ENCODE measurements at places on chromosomes 11 and 22.
A peak's percentile ranks its signal among the peaks of the same experiment; 100 is the strongest.

- DNase-seq, result peak; percentile 12
These were observed 156.4 kb downstream of the TTC17 start for GRCh38 chr11:43515090-43515489.

DNA sequence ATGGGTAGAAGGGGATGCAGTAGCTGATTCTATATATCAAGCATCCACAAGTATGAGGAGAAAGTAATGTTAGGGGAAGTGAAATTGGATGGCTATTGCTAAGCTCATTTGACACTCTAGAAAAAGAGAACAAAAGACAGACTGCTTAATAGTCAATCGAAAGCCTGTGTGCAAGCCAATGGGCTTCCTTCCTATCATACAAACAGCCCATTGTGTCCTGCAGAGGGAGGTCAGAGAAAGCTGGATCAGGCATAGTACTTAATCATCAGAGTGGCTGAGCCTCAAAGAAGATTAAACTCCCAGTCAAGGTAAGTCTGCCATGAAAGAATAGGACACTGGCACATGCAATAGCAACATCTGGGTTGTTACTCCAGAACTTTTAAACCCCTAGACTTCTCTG, 50.9 kb upstream of the PGR start:
- DNase-seq, result no peak

GRCh38 chr11:17475666-17476316, 854 bp downstream of the ABCC8 start:
- no peak for DNase-seq

- no peak for DNase-seq
These were observed 40.5 kb upstream of the PRDM11 start for GRCh38 chr11:45105984-45106375.

DNA sequence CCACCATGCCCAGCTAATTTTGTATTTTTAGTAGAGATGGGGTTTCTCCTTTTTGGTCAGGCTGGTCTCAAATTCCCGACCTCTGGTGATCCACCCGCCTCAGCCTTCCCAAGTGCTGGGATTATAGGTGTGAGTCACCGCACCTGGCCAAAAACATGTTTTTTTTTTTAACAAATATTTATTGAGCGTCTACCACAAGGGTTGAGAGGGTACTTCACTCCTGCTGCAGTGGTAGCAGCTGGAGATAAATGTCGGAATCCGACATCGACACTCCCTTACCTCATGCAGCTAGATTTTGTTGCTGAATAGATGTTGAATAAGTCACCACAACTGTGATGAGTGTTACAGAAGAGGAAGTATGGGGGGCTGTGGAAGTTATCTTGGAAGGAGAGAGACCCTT, 971 bp downstream of the DNAJB13 start:
- no peak for DNase-seq

- DNase-seq, result peak; percentile 25
These were observed 15.2 kb upstream of the SLC6A5 start for GRCh38 chr11:20584093-20584774.

GRCh38 chr22:28183078-28183860, 264.2 kb upstream of the PITPNB start:
- DNase-seq, result no peak

DNA sequence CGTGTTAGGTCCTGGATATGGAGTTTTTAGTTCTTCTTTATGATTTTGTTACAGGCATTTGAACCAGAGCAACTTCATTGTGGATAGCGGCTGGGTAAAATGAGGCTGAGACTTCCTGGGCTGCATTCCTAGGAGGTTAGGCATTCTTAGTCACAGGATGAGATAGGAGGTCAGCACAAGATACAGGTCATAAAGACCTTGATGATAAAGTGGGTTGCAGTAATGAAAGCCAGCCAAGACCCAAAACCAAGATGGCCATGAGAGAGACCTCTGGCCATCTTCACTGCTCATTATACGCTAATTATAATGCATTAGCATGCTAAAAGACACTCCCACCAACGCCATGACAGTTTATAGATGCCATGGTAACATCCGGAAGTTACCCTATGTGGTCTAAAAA, 23.4 kb upstream of the CLMP start:
- peak; percentile 29 for DNase-seq

DNA sequence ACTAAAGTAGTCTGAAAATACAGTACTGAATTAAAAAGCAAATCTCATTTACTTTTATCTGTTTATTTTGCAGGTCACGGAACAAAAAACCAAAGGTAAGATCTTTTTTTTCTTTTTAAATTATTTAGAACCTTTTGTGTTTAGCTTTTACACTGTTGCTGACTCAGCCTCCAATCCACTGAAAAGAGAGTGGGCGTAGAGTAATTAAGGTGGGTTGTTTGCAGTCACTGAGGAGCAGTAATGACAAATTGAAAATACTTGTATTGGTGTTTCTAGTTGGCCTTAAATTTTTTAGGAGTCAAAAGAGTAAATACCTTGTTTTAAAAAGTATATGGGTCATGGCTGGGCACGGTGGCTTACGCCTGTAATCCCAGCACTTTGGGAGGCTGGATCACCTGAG, 73.4 kb downstream of the TNRC6B start:
- no peak for DNase-seq

GRCh38 chr22:39215426-39216142, 29.2 kb downstream of the PDGFB start:
- no peak for DNase-seq

- DNase-seq, result no peak
These were observed at the start of gene MAPK11 for GRCh38 chr22:50269970-50270665. Gene MAPK11 (minus strand): TSS chr22:50270380. CDS start chr22:50270292, 88 bp downstream.

DNA sequence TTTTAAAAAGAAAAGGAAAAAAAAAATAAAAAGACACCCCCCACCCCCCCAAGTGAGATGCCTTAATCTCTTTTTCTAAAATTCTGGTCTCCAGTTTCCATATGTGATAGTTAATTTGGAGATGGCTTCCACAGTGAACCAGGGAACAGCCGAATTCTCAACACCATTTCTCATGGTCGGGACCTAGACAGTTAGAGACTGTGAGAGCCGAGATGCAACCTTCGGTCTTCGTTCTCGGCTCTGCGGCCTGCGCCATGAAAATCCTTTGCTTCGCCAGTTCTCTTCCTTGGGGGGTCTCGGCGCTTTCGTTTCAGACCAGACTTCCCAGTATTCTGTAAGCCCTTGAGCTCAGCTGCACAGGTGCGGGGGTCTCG, 723 bp downstream of the CACNG2 start:
- no peak for DNase-seq

GRCh38 chr11:100863080-100863581, 176.0 kb downstream of the ARHGAP42 start:
- peak; percentile 77 for DNase-seq

DNA sequence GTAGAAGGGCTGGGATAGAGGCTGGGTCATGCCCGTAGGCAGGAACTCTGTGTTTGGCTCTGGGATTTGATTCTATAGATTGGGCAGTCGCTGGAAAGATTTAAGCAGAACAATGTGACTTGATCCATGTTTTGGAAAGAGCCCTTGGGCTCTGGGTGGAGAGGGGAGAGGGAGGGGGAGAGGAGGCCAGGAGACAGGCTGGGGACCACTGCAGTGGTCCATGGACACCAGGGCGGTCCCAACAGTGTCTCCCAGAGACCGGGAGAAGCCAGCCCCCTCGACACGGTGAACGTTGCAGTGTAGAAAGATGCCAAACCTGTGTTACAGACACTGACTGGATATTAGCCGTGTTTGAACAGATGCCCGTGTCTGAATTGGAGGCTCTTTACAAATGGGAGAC, 19.5 kb downstream of the PVALB start:
- DNase-seq, result no peak

DNA sequence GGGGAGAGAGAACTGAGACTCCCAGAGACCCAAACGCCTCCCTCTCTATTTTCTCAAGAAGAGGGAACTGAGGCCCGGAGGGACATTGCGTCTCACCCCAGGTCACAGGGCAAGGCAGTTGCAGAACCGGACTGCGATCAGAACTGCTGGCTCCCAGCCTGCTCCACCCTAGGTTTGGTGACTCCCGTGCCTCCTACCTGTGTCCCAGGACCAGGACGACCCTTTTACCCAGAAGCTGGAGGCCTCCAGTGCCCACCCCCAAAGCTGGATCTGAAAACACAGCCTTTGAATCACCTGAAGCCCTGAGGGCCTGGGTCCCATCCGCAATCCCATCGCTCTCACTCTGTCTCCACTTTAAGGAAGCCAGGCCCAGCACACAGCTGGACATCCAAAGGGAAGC, 1.4 kb downstream of the GSTT4 start:
- no peak for DNase-seq

DNA sequence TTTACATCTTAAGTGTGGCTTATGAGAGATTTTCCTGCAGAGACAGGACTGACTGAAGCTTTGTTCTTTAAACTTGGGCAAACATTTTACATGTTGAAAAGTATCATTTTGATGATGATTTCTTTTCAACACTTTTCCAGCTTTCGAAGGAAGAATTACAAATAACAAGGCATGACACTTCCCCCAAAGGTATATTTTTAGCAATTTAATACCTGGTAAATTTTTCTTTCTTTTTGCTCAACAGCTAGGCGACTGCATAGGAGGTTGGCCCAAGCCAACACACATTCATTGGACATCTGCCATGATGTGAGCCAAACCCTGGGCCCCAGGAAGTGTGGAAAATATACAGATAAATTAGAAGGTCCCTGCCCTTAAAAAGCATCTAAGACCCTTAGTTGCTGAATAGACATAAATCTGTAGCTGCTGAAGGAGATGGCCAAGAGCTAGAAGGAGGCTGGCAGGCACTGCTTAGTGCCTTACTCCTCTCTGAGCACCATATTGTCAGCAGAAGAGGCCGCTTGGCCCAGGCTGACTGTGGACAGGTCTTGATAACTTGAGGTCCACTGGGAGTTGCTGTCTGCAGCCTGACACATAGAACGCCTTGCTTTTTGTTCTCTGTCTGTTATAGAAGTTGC, 53.3 kb upstream of the CD44 start:
- no peak for DNase-seq

DNA sequence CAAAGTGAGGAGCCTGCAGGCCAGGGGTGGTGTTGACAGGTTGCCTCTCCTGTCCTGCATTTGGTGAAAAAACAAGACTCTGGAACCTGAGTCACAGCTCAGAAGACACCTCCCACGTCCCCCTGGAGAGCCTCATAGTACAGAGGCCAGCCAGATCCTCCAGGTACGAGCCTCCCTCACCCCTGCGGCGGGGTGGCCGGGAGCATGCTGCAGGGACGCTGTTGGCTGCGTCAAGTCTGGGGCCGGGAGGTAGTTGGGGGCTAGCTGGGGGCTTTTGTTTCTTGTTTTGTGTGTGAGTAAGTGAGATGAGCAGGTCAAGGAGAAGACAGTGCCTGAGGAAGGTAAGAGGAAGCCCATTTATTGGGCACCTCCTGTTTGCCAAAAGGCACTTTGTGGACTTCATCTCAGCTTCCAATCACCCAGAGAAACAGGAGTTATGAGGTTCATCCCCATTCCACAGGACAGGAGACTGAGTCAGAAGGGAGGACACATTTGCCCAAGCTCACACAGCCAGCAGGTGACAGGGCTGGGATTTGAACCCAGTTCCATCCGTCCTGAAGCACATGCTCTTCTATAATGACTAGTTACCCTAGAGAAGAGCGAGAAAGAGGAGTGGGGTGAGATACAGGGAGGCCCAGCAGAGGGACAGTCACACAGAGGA, 18.3 kb upstream of the WNT11 start:
- DNase-seq, result no peak

DNA sequence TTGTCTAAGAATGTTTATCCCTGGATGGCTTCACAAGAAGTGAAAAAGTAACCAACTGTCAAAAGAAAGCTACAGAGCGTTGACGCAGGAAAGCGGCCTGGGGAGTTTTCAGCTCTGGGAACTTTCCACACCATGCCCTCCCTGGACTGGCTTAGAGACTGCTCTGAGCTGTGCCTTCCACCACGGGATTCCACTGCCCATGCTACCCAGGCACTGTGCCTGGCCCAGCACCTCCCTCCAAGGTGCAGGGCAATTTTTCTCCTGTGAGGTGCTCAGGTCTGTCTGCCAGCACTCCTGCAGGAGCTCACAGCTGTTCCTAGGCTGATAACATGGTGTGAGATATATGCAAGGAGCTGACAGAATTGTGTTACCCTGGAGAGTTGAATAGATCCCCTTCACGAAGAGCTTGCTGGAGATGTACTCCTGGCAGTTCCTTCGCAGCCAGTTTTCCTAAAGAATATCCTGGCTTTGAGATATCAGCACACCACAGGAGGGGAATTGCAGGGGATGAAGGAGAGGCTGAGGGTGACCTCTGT, 258.3 kb upstream of the B3GAT1 start:
- no peak for DNase-seq

- no peak for DNase-seq
These were observed 18.1 kb downstream of the TOM1 start for GRCh38 chr22:35317680-35318290.

- DNase-seq, result no peak
These were observed 262.1 kb downstream of the DDX10 start for GRCh38 chr11:108926841-108927577.

GRCh38 chr11:2128130-2128510, 11.1 kb downstream of the IGF2 start:
- no peak for DNase-seq

DNA sequence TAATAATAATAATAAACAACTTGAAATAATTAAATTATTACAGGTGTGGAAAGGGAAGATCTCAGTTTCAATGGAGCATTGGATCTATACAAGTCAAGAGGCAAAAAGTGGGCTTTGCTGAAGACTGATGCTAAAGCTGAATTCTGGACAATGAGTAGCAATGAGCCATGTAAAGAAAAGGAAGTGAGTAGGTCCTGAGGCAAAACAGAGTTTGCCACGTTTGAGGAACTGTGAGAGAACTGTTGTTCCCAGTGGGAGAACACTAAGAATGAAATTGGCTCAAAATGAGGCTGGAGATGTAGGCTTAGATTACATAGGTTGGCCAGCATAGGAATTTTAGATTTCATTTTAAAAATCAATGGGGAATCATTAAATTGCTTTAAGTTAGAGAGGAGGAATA, 33.9 kb upstream of the TEAD1 start:
- no peak for DNase-seq

DNA sequence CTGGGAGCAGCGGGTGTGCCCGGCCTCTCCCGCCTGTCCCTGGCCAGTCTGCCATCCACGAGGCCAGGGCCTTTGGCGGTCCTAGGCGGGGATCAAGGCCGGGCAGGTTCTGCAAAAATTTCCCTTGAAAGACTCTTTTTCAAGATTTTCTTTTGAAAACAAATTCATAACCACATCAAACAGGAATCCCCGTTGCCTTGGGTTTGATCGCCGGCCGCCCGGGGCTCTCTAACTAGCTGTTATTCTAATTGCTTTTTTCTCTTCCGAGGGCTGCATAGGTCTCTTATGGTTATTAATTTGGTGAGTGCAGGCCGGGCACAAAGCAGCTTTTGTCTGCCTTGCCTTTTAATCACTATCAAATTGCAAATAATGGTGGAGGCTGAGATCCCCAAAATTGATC, 42.0 kb downstream of the CDKN1C start:
- DNase-seq, result no peak

GRCh38 chr11:127574478-127574877, 573.9 kb upstream of the KIRREL3 start:
- DNase-seq, result no peak

GRCh38 chr11:2864901-2865300, 20.7 kb downstream of the CDKN1C start:
- DNase-seq, result no peak

DNA sequence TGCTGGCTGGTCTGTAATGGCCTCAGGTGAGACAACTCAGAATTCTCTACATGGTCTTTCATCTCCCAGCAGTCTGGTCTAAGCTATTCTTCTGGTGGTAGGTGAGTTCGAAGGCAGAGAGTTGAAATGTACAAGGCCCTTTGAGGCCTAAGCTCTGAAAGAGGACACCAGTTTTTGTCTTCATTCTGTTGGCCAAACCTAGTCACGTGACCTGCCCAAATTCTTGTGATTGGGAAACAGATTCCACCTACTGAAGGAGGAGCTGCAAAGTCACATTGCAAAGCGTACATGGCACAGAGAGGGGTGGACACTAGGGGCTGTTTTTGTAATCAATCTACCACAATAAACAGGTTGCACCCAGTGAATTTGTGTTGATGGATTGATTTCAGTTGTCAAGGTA, 193.5 kb downstream of the NAV2 start:
- DNase-seq, result no peak
